ENCODE measurements at places on chromosomes 7 and 10.

- no peak for DNase-seq
Measured at GRCh38 chr7:100141555-100141949, 7.2 kb upstream of the LAMTOR4 start.

- no peak for DNase-seq
Measured at GRCh38 chr10:13956826-13957225, 370.1 kb downstream of the PRPF18 start.

DNA sequence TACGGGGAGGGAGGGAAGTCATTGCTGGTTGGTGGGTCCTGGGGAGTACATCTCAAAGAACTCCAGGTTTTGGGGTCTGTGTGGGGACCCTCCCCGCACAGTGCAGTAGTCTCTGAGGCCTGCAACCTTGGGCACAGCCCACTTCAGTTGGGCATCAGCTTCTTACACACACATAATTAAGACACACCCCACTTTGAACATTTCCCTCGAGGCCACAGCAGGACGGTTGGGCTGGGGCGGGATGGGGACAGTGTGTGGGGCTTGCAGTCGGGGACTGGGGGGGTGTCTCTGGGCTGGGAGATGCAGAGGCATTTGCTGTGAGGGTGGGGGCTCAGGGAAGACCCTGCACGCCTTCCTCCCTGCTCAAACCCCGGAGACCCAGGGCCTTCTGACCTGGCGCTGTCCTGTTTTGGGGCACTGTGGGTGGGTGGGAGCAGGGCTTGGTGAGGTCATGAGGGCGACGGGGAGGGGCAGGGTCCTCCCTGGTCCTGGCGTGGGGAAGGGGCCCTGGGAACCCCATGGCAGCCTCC is 1.3 kb downstream of the LFNG start:
- DNase-seq, result no peak

GRCh38 chr7:158010961-158011693 is 576.5 kb downstream of the PTPRN2 start:
- DNase-seq, result no peak

DNA sequence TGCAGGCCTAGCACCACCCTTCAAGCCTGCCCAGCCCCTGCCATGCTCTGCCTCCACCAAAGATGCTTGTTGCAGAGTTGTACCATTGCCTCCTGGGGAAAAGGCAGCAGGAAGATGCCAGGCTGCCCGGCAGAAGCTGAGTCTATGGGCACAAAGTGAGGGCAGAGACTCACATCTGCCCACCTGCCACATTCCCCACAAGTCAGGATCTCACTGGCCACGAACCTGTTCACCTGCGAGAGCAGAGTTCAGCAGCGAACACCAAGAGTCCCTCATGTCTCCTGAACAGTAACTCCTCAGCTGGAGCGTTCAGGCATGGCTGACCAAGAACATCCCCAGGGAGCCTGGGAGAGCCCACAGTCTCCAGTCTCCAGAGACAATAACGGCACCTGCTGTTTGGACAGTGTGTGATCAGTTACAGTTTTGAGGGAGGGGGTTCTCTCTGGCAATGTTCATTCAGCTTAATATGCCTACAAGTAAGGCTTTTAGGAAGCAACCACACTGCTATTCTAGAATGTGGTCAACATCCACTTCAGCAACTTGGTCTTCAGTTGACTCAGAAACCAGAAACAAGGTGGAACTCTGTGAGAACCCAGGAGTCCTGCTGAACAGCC is 78.5 kb downstream of the GRID1 start:
- no peak for DNase-seq

DNA sequence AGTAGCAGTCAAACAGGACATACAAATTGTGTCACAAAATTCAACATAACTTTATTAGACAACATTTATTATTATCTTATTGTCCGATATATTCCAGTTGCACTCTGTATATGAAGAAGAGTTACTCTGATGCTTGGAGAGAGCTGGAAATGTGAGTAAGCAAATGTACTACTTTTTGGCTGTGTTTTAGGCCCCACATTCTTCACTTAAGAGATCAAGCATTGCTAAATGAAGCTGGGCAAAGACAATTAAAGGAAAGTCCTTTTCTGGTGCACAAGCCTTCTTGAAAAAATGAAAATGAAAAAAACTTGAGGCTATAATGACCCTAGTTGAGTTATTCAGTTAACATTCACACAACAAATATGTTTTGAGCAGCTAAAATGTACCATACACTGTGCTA is 26.1 kb downstream of the MYPN start:
- DNase-seq, result no peak

DNA sequence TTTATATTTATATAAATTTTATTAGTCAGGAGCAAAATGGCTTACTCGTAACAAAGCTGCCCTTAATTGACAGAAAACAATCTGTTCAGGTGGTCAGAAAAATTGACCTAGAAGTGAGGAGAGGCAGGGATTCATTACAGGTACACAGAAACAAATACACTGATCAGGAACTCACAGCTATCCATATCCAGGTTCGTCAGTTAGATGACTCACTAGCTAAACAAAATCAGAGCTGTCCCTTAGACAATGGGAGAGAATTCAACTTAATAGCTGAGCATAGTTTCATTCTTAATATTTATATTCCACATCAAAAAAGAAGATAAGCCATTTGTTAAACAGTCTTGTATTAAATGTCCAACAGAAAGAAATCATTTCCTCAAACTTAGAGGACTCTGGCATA is 41.7 kb downstream of the HYCC1 start:
- DNase-seq, result no peak

GRCh38 chr7:157990881-157991250 is 596.8 kb downstream of the PTPRN2 start:
- no peak for DNase-seq

DNA sequence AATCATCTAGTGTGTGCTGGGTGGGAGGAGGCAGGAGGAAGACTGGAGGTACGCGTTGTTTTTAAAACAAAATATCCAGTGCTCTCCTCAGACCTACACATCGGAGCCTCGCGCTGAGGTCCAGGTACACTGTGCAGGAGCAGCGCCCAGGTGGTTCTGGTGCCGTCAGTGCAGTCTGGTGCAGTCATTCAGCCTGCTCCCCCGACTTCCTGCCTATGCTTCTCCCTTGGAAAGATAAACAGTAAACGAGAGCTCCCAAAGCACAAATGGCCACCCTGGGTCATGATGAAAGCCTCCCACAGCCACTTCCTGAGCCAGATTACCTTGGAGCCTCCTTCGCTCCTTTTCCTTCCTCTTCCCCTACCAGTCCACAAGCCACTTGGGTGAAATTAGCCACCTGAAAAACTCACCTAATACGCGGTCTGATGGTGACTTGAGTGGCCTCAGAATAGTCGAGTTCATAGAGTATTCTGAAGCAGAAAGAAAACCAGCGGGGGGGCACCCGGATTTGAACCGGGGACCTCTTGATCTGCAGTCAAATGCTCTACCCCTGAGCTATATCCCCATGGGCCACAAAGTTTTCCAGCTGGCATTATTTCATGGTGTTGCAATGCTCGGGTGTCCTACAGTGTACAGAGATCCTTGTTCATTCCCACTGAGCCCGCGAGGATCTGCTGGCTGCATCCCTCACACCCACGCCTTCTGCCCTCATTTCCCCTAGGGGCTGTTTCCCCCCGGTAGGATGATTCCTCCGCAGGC is 82.5 kb downstream of the ZNF467 start:
- DNase-seq, result no peak

DNA sequence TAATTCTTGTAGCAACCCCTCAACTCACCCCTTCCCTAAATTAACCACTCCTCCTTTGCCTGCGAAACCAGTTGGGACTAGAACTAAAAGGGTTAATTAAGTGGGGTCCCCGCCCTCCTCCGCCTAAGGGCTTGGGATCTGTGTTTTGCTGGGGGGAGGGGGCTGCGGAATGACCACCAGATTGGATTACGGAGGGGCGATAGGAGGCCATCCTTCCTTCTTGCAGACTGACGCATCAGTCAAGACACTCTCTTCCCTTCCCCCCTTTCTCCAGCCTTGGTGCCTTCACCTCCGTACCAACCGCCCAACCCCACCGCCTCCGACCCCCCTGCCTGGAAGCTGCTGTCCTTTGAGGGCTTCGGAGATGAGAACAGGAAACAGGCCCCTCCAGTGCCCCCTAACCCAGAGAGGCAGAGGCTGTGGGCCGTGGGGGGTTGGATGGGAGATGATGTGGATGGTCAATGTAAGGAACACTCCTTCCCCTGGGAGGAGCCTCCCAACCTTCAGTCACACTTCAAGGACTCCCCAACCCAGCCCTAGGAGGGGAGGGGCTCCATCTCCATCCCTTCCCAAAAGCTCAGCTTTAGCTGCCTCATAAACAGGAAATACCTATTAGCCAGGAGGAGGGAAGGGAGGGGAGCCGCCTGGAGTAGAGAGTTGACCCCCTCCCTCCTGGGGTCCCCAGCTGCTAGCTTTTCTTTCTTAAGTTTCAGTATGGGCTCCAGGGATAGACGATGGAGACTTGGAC is 997 bp upstream of the LDB1 start:
- no peak for DNase-seq

GRCh38 chr7:41910940-41911600 is 208.2 kb upstream of the INHBA start:
- no peak for DNase-seq

GRCh38 chr7:17600340-17600752 is 301.9 kb downstream of the AHR start:
- no peak for DNase-seq

DNA sequence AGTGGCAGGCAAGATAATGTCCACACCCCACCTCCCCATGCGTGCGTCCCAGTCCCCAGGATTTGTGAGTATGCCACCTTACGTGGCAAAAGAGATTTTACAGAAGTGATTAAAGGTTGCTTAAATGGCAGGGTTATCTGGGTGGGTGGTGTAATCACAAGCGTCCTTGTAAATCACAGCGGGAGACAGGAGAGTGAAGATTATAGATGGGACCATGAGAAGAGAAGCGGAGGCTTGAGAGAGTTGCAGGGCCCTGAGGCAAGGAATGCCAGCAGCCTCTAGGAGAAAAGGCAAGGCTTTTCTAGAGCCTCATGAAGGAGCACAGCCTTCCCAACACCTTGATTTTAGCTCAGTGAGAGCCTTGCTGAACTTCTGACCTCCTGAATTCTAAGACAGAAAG is 10.2 kb downstream of the ZRANB1 start:
- no peak for DNase-seq

DNA sequence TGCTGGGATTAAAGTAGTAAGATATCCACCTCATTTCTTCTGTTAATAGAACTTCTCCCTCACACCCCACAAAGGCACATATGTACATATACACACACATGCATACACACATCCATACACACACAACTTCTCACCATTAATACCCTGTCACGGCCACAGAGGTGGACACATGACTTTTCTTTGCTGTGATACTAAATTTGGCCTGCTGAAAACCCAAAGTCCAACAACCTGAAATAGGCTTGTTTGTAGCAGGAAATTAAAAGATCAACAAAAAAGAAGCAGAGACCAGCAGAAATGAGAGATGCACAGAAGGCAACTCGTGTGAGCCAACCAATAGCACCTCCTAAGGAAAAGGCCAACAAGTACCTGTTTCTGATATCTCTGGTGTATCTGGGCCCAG is 128.7 kb upstream of the PCGF5 start:
- no peak for DNase-seq

GRCh38 chr7:29385214-29385814 is 178.3 kb upstream of the PRR15 start:
- no peak for DNase-seq

DNA sequence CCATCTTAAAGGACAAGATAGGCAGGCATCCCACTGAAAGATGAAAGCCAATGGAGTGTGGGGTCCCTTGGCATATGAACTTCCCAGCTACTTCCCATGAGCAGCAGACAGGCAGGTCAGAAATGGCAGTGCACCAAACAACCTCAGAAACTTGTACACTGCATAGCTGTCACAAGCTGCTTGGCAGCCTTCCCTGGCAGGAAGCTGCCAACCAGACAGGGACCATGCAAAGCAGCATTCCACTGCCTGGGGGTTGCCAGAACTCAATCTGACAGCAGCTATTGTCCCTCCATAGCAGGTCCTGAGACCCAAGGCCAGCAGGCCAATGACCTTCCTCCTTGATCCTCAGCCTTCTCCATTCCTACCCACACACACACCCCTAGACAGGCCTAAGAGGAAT is 139.5 kb downstream of the PLCE1 start:
- DNase-seq, result peak; percentile 78

GRCh38 chr7:1076184-1077072 is 11.5 kb upstream of the GPER1 start:
- no peak for DNase-seq

- DNase-seq, result no peak
Measured at GRCh38 chr7:94623820-94624219, 32.1 kb downstream of the SGCE start.

- DNase-seq, result no peak
Measured at GRCh38 chr10:117731121-117731791, 188.7 kb downstream of the EMX2 start.

DNA sequence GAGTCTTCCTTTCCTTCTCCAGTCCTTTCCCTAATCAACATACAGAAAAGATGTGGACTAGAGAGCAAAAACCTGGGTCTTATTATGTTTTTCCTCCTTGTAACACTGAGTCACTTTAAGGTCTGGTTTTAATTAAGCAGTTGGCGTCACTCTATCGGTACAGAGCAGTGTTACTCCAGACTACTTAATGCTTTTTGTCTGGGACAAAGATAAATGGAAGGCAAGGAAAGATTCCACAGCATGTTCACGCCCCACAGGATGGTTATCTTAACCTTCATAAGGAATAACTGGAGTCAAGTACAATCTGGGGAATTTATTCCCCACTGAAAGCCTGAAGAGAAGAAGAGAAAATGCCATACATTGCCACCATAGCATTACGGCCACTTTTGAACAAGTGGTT is 145.7 kb downstream of the ELAPOR2 start:
- DNase-seq, result no peak

- no peak for DNase-seq
Measured at GRCh38 chr7:130695840-130696239, 9.5 kb upstream of the TSGA13 start.

DNA sequence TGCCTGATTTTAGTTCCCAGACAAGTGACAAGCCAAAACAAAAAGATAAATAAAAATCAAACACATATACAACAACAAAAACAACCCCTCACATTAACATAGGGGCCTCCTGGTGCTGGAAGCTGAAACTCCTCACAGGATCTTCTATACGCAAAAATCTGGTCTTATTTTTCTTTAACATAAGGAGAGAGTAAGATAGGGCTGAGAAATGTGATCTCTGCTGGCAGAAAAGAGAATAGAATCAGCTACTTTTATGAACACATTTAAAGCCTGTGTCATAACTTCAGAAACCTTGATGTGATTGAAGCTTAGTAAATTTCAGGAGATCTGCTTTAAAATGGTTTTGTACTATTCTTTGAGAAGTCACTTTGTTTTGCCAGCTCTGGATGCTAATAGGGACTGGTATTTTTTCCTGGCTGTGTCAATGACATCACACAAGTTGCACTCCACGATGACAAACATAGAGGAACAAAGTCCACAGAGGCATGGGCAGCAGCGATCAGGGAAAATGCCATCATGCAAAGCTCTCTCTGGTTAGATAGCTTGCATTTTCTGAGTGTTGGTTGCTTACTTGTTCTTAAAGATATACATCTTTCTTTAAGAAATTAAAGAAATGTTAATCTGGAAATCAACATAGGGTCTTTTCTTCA is 176.6 kb upstream of the SP4 start:
- no peak for DNase-seq

GRCh38 chr10:24503461-24504320 is 220.0 kb downstream of the ARHGAP21 start:
- DNase-seq, result no peak

- no peak for DNase-seq
Measured at GRCh38 chr7:151631570-151631952, 111.9 kb upstream of the RHEB start.

All from NCI-H446 (cell line).